ENCODE measurements at places on chromosomes 2 and 18.

DNA sequence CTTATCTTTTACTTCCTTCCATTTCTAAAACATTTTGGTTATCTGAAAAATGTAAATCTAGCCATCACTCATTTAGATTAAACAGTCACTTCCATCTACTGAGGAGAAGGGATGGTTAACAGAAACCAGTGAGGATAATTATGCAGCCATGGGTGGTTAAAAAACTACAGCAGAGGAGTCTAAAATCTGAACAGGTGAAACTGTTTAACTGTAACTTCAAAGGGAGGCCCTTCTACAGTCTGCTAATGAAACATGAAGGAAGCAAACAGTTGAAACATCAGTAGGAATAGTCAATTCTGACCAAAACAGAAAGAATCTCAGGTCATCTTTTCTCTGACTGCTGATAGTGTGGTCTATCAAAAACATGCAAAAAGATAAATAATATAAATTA is 71.0 kb downstream of the DTNB start:
- DNase-seq: no peak

DNA sequence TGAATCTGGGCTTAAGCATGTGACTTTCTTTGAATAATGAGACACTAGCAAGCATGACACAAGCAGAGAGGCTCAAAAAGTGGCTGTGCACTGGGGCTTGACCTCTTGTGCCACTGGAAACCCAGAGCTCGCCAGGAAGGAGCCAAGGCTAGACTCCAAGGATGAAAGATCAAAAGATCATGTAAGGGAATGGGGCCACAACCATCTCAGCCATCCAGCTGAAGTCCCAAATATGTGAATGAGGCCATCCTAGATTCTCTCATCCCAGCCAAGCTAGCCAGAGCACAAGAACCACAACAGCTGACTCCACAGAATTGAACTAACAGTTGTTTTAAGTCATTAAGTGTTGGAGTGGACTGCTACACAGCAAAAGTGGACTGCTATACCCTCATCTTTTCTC is 288.1 kb downstream of the CCDC178 start:
- no peak for DNase-seq

- no peak for DNase-seq
Measured at GRCh38 chr2:39524756-39525635, 87.9 kb upstream of the MAP4K3 start.

- DNase-seq: no peak
Measured at GRCh38 chr2:182064019-182064778, 78.5 kb downstream of the PPP1R1C start.

GRCh38 chr2:9140645-9141044 is 66.0 kb upstream of the ASAP2 start:
- no peak for DNase-seq

- DNase-seq: no peak
Measured at GRCh38 chr2:203177361-203177760, 61.5 kb upstream of the CYP20A1 start.

- no peak for DNase-seq
Measured at GRCh38 chr18:13382366-13382953, 163.9 kb downstream of the LDLRAD4 start.

DNA sequence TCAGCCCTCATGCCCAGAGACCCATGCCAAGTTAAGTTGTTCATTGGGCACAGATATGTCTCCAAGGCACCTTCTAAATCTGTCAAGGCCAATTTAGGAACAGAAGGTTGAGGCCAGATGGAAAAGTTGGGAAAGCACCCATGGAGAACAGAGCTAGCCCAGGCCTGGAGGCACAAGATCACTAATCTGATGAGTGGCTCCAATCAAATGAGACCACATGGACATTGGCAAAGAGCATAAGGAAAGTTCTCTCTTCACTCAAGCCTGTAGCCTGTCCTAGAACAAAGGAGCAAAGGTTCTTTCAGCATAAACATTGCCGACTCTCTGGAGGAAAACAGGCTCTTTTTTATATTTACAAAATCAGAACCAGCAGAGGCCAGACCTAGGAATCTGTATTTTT is 154.8 kb downstream of the RNF152 start:
- DNase-seq: no peak

- no peak for DNase-seq
Measured at GRCh38 chr2:61647044-61647443, 108.9 kb upstream of the XPO1 start.

DNA sequence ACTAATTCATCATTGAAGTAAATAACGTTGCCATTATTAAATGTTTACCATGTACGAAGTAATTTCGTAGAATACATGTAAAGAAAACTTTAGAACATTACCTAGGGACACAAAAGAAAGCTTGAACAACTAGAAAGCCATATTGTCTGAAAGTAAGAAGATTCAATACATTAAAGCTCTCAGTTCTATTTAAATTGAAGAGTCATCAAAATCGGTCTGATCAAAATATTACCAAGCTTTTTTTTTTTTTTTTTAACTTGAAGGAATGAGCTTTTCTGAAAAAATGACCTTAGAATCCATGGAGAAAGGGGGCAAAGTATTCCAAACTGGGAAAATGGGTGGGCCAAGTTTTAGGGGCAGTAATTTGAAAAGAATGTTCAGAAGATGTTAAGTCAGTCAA is 300.8 kb downstream of the GPD2 start:
- DNase-seq: no peak

- no peak for DNase-seq
Measured at GRCh38 chr2:237898057-237898414, 38.6 kb downstream of the RAMP1 start.

DNA sequence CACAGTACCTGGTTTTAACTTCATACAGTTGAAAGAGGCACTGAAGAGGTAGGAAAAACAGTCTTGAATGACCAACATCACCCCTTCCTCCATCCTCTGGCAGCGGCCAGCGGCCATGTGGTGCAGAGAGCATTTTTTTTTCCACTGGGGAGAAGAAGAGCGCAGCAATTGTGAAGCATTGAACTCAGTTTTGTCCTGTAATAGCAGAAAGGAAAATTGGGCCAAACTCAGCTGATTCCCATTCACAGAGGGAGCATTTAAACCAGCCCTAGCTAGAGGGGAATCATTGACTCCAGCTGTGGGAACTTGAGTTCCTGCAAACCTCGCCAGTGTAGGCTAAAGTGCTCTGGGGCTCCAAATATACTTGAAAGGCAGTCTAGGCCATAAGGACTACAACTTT is 316.6 kb upstream of the CHST9 start:
- DNase-seq: no peak

GRCh38 chr18:47701134-47701533 is 229.3 kb downstream of the SMAD2 start:
- no peak for DNase-seq

GRCh38 chr2:8437228-8437948 is 244.5 kb upstream of the ID2 start:
- no peak for DNase-seq

DNA sequence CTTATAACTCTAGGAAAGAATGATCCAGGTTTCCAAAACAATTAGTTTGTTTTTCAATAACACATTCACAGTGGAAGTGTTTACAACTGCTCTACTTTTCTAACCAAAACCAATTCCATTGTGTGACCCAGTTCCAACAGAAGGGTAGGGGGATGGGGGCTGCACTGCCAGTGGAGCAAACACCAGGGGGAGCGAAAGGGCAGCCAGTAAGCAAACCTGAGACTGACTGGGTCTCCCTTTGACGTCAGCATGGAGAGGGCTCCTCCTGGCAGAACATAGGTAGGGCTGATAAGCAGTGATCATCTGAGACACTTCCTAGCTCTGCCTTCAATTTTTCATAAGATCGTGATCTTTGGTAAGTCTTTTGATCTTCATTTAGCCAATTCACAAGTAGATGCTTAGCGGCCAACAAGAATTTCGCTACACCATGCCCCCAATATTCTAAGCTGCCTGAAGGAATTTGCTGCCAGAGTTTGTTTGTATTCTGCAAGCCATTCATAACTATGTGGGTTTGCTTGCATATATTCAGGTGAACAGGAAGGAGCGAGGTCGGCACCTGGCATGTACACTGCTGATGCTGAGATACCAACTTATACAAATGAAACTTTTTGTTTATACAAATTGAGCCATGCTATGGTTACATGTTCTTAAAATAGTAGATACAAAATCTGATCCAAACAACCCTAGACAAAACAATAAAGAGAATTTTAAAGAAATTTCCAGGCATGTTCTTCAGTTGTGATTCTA is 45.9 kb downstream of the ST6GAL2 start:
- DNase-seq: no peak

- no peak for DNase-seq
Measured at GRCh38 chr2:118091631-118092030, 3.4 kb downstream of the INSIG2 start.

DNA sequence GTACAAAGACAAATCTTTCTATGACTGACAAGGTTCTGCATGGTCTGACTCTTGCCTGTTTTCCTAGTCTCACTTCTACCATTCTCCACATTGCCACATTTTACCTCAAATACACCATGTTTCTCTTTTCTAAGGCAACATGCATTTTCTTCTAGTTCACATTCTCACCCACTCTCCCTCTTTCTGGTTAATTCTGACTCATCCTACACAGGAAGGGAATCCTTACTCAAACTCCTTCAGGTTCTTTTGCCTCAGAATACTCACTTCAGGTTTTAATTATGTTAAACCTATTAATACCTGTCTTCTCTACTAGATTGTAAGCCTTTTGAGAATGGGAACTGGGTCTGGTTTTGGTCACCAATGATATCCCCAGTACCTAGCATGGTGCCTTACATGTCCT is 47.2 kb downstream of the MAP2 start:
- DNase-seq: no peak

DNA sequence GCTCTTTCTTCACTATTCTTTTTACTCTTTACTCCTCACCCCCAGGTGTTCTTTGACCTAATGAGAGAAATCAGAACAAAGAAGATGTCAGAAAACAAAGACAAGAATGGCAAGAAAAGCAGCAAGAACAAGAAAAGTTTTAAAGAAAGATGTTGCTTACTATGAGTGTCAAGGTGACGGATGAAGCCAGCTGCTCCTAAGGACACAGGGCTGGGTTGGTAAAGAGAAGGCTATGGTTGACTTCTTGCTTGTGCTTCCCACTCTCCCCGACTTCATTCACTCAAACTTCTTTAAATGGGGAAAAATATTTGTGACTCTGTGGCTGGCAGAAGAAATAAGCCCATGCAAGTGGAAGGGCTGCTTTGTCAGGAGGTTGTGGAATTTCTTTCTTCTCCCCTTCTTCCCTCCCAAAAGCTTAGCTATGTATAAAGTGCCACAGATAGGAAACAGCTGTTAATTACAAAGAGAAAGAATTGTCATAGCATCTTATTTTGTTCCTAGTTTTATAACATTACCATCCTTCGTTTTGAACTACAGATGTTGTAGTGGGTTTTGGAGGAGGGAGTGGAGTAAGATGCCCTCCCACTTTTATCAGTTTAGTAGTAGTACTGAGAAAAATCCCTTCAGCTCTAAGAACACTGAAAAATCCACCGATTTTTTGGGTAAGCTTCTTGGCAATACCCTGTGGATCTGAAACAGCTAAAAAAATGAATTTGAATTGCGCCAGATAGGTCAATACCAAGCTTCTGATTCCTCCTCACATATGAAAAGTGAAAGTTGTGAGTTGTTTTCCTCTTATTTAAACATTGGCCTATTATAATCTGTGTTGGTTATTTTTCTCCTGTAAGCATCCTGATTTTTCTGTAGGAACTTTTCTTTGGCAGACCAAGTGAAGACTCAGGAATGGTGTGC is 40.7 kb downstream of the RALB start:
- DNase-seq: no peak

- no peak for DNase-seq
Measured at GRCh38 chr18:10558243-10558966, 32.6 kb downstream of the NAPG start.

DNA sequence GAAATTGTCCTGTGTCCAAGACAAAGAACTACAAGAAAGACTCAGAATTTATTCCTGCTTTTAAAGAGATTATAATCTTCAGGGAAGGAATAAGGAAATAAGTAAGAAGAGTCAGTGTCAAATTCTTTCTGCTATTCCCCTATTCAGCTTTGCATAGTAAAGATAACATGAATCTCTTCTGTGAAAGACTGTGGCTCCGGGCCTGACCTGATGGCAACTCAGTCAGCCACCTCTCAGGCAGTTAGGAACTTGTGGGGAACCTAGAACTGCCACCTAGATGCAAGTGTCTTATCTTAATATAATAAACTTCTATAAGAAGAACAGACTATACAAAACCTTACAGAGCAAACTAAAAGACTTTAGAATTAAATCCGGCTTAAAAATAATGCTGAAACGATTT is 382.0 kb downstream of the RAD51AP2 start:
- no peak for DNase-seq

- DNase-seq: no peak
Measured at GRCh38 chr2:224764565-224765236, 48.5 kb upstream of the CCDC195 start.

GRCh38 chr2:224650815-224651439 is 65.2 kb downstream of the CCDC195 start:
- DNase-seq: no peak

GRCh38 chr18:29383311-29384273 is 1206.7 kb upstream of the CDH2 start:
- DNase-seq: no peak

DNA sequence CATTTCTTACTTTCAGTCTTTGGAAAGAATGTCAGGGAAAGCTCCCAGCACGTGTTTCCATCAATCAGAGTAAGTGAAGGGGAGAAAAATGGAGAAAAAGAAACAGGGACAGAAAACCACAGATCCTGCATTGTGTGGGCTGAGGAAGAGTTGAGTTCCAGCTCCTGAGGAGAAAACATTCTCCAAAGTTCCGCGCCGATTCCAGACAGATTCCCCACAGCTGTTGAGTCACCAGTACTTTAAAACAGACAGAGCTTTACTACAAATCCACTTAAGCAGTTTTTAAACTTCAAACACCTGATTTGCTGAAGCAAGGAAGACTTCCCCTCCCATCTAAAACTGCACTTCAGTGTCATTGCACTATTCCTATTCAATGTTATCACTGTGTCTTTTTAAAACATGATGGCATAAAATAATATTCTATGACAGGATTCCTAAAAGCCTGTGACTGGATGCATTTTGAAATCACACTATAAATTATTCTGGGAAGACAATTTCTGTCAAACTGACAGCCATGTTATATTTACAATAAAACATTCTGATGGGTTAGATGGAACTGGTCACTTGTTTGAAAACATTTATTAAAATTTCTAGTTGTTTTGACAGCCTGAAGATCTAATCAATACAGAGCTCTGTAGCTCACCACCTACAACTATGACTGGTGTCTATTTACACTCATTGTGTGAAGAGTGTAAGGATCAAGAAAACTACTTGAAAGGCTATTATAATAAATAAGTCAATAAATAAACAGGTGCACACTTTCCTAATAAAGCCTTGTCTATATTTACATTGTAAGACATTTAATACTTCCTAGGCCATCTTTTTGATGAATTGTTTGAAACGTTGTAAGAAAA is 40.9 kb downstream of the TCF4 start:
- DNase-seq: no peak

All from chondrocyte (in vitro differentiated cells).